ENCODE measurements at places on chromosomes 12 and 14.

GRCh38 chr14:60161196-60162107 is 3.7 kb downstream of the DHRS7 start:
- no peak for DNase-seq

- DNase-seq, result no peak
Observed at GRCh38 chr12:68565391-68565903, 45.3 kb upstream of the RAP1B start.

- DNase-seq, result no peak
Observed at GRCh38 chr12:17579205-17580026, 510.6 kb downstream of the RERGL start.

GRCh38 chr12:112750971-112751370 is 40.6 kb upstream of the RPH3A start:
- DNase-seq, result no peak

DNA sequence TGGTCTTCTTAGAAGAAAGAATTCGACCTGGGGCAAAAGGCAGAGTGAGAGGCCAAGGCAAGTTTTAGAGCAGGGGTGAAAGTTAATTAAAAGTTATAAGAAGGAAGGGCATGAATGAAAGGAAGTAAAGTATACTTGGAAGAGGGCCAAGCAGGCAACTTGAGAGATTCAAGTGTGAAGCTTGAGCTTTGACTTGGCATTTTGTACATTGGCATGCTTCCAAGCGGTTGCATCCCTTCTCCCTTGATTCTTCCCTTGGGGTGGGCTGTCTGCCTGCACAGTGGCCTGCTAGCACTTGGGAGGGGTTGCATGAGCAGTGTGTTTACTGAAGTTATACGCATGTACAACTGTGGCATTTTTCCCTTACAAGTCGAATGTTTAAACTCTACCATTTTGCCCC is 74.8 kb upstream of the MGAT4C start:
- no peak for DNase-seq

DNA sequence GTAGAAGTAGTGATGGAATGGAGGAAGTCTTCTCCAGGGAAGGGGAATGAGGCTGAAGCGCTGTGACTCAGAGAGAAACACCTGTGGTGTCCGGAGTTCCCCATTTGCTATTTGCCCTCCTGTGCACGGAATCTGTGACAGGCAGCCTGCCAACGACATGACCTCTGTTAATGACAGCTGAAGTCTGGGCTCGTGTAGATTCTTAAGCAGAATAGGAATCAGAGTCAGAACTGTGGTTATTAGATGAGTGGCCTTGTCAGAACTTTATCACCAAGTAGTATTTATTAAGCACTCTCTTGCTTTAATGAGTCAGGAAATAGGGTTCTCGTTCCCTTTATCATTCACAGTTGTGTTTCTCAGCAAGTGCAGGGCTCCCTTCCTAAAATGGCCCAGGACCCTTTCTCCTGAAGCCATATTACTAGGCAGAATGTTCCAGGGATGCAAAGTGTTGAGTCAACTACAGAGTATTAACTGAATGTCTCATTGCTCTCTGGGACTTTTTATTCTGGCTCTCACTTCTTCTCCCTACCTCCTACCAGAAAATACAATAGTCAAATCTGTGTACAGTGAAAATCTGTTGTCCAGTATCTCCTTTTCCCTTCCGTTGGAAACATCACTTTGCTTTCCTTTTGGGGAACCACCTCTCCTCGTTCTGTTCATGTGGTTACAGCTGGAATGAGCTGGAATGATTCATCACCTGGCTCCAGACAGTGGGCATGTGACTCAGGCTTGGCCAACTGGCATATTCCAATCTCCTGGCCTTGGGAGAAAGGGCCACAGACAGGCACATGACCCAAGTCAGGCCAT is 77.8 kb upstream of the MAX start:
- DNase-seq, result no peak

- no peak for DNase-seq
Observed at GRCh38 chr12:109377139-109377685, 29.5 kb downstream of the MYO1H start.

- no peak for DNase-seq
Observed at GRCh38 chr14:59463787-59464485, 1.2 kb downstream of the GPR135 start.

DNA sequence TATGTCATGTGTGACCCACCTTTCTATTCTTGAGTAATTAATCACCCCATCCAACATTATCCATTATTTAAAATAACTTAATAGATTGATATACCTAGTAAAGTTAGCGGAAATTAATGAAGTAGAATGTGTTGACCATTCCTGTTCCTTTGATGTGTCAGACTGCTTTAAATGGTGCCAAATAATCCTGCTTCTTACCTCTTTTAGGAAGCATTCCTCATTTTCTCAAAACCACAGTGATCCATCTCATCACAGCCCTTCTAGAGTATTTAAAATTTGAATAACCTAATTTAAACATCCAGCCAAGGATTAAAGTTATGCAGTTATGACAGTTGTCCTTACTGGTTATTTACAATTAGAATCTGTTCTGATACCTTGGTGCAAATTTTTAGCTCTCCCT is 6.9 kb downstream of the MGAT4C start:
- no peak for DNase-seq

DNA sequence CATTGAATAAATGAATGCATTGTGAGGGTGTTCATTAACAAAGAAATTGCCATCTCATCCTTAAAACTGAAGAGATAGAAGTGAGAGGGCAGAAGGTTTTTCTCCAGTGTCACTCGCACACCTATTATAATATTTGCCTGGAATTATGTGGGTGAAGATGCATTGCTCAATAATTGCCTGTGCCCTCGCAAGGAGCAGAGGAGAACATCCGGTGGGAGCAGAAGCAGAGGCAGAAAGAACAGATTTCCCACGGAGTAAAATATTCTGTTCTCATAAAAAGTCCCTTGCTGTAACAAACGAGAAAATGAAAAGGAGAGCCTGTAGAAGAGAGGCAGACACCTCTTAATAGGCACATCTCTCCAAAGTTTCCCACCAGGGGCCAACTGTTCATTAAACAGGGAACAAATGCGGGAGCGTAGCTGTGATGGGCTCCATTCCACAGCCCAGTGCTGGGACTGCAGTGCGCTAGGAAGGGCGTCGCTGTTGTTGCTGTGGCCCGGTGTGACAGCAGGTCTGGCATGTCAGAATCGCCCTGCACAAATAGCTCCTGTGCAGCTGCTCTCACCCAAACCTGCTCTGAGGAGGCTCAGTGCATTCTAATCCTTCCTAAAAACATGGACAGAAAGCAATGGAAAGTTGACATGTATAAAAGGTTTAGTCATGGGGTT is 359.8 kb downstream of the APAF1 start:
- no peak for DNase-seq

- no peak for DNase-seq
Observed at GRCh38 chr12:67919406-67919805, 69.8 kb upstream of the IFNG-AS1 start.
